ENCODE measurements at places on chromosomes 3 and 15.

DNA sequence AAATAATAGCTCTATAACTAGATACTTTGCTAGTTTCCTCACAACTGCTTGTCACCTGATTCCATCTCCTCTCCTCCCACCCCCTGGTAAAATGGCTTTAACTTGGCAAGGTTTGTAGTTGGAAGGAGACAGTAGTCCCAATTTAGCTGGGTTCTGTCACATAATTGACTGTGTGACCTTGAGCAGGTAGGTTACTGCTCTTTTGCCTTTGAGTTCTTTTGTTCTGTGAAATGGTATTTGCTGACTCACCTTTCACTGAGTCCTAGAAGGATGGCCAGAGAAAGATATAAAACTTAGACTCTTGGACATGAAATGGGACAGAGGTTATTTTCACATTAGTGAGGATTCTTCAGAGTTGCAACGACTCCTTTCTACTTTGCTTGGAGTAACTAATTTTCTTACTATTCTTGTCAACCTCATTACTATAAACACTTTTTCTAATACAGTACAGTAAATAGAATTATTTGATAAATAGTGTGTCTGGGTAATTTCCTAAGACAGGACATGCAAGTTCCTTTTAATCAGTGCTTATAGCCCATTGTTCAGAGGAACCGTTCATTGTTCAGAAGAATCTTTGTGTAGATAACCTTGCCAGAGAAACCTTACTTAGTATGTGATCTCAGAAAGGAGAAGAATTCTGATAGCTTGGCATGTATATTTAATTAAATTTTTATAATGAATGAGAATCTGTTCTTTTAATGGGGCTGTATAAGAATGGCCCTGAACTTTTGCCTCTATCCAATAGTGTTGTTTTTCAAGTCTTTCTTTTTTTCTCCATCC, 14.3 kb downstream of the AKAP13 start:
- DNase-seq = no peak

- no peak for DNase-seq
Measured at GRCh38 chr3:180265551-180265950, 228.8 kb upstream of the PEX5L start.

- DNase-seq = no peak
Measured at GRCh38 chr15:91936182-91936775, 82.8 kb downstream of the SLCO3A1 start.

DNA sequence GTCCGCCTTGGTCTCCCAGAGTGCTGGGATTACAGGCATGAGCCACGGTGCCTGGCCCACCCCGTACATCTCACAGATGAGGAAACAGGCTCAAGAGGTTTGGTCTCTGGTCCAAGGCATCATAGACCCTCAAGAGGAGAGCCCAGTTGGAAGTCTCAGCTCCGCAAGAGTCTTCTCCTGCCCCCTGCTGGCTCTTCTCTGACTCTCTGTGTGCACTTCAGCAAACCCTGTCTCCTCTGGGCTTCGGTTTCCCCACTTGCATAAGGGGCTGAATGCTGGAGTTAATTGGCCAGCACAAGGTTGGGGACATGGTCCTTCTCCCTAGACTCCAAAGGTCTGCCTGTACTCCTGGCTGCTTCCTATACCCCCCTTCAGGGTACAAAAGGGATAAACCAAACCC, 3.9 kb downstream of the MST1R start:
- no peak for DNase-seq

DNA sequence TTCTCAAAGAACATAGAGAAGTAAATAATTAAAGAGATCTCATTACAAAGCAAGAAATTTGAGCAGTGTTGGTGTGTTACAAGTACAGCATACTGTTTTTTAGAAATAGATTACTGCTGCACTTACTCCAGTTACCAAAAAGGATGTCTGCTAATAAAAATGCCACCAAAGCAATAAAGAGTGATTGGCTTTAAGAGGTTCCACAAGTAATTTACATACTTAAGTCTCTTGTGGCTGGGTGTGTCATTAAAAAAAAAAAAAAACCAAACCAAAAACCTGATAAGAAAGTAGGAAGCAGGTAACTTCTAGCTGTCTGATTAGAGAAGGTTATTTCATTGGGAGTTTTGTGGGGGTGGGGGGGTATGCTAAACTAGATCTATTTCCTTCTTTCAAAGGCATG, 15.2 kb downstream of the RAB11A start:
- DNase-seq = no peak

- DNase-seq = no peak
Measured at GRCh38 chr3:66454464-66454859, 46.4 kb downstream of the LRIG1 start.

DNA sequence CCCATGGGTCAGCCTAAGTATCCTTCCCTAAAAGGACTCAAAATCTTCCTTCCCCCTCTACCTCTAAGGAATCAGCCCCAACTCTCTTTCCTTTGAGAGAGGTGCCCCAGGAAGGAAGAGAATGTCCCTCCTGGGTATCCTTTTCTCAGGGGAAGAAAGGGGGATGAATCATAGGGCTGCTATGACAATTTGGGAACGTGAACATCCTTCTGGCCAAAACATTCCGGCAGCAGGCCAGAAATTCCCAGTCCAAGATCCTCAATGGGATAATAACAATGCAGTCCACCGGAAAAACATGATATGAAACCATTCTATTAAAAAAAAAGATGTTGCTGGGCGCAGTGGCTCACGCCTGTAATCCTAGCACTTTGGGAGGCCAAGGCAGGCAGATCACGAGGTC, 50.8 kb upstream of the CACNA2D3 start:
- no peak for DNase-seq

DNA sequence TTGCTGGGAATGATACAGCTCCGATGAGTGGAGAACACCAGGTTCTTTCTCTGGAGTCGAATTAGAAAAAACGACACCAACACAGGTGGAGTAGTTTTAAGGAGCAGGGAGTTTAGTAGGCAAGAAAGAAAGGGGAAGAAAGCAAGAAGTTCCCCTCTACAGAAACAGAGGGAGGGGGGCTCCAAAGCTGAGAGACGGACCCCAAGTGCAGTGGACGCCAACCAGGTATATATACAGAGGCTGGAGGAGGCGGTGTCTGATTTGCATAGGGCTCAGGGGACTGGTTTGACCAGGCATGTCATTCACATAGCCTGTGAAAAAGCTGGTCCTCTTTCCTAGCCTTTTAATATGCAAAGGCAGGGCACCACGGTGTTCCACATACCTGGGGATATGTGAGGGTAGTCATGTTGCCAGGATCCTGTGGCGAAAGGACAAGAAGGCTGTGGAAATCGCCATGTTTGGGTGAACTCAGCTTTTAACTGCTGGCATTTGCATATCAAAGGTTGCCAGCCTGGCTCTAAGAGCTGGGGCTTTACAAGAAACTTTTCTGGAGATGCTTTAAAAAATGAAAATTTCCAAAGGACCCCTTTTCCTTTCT, 887.4 kb upstream of the EPHA6 start:
- no peak for DNase-seq

DNA sequence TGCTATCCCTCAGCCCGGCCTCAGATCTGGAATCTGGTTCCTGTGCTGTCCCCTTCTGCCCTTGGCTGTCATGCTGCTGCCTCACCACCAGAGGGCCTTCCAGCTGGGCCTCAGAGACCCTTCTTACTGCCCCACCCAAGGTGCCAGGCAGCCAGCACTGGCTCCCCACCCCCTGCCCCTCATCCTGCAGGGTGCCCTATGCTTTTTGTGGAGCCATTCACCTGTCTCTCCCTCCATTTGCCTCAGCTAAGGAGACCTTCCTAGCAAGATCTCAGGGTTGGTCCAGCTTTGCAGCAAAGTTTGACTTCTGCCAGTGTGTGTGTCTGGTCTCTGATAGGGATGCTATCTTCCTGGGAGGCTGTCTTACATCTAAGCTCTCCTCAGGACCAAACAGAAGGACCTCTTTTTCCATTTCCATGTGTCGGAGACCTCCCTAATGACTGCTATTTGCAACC, 1.9 kb upstream of the VWA5B2 start:
- no peak for DNase-seq

- no peak for DNase-seq
Measured at GRCh38 chr3:11400213-11400612, 128.0 kb downstream of the ATG7 start.

GRCh38 chr3:106728315-106729098, 648.7 kb upstream of the CCDC54 start:
- peak; percentile 79 for DNase-seq

DNA sequence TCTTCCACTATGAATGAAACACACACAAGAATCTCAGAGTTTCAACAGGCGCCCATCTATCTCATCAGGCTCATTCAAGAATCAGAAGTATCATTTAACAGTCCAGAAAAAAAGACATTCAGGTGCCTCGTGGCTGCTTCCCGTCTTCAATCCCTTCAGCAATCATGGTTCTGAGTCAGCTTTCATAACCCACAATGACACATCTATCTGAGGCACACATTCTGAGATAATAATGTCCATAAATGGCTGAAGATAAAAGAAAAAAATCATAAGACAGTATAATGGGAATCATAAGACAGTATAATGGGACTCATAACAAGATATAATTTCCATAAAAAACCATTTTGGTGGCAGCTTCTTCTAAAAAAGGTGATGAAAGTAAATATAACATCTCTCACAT, 52.4 kb downstream of the TNIK start:
- no peak for DNase-seq

All from amniotic stem cell (primary cell).